ENCODE measurements at places on chromosomes 6 and 20. TPM values are rescaled to one million over a fixed set of nuclear protein-coding genes. Genes with fewer than 3 reads are reported as not detected.

- DNase-seq, result no peak
Observed at GRCh38 chr6:150293423-150294173, 75.2 kb upstream of the IYD start.

- DNase-seq, result peak; percentile 45
Observed at GRCh38 chr6:26420688-26421171, 18.7 kb downstream of the BTN3A1 start.

GRCh38 chr20:58069207-58069606 lies 159.2 kb downstream of the ANKRD60 start:
- no peak for DNase-seq

The RIMS1 gene
- total RNA-seq, result not detected

The PKHD1 gene
- 0.04 TPM for total RNA-seq

DNA sequence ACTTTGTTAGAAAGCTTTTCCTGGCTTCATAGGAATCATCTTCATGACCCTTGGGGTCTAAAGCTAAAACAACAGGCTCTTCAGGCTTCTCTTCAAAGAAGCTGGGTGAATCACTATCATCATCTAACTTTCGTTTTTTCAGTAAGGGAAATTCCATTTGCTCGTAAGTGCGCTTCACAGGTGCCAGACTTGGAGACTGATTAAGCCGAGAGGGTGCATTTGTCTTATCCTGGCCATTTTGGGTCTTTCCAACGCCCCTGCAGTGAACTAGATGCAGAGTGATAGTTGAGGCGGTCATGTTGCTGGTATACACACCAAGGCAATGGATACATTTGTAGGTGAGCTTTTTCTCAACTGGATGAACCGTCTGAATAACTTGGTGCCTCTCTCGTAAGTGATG lies 38.8 kb downstream of the ADNP start:
- DNase-seq, result no peak

The ANKRD66 gene
- not detected for total RNA-seq

DNA sequence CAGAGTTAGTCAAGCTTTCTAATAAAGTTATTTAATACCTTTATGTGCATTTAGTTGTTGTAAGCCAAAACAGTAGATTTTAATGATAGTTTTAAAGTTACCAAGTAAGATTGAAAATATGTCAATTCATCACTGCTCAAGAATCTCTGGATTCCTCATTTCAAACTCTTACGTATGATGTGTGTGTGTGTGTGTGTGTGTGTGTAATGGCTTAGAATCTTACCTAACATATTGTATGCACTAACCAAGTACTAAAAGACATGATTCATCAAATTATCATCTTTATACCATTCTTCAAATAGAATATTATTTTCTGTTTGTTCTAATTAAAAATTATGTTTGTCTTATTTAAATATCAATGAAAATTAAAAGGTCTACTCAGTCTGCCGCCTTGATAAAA lies 41.5 kb upstream of the ZNF337 start:
- DNase-seq, result no peak
